Islet precursor cell (in vitro differentiated cells): ENCODE measurements at places on chromosomes 6 and 20.

- no peak for DNase-seq
Measured at GRCh38 chr6:17497535-17498095, 102.5 kb upstream of the FAM8A1 start.

GRCh38 chr6:55100686-55101085, 73.6 kb upstream of the HCRTR2 start:
- no peak for DNase-seq

DNA sequence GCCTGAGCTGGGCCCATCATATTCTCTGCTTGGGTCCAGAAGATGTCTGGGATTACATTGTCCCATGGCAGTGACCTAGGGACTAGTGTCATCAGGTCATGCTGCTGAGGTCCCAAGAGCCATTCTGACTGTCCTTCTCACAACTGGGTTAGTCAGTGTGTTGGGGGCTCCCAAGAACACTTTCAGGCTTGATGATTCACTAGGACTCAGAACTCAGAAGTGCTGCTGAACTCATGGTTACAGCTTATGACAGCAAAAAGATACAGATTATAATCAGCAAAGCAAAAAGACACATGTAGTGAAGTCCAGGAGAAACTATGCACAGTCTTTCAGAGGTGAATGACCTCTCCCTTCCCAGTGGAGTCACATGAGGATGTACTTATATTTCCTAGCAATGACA, 107.8 kb downstream of the SYNE1 start:
- no peak for DNase-seq

GRCh38 chr6:108875161-108875555, 26.9 kb downstream of the ARMC2 start:
- no peak for DNase-seq

DNA sequence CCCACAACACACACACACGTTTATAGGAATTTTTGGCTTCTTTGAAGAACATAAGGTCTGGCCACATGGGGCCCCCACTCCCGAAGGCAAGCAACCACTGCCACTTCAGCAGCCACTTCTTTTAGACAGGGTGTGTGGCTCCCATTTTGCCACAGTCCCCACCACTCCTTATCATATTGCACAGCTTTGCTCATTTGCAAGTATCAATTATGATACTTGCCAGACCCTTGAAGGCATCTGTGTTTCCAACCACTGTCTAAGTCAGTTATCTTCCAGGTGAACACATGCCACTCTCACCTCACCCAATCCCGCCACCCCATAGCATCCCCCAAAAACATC, 73.1 kb downstream of the NOL4L start:
- DNase-seq: no peak

- no peak for DNase-seq
Measured at GRCh38 chr6:136968837-136969236, 46.7 kb downstream of the SLC35D3 start.

DNA sequence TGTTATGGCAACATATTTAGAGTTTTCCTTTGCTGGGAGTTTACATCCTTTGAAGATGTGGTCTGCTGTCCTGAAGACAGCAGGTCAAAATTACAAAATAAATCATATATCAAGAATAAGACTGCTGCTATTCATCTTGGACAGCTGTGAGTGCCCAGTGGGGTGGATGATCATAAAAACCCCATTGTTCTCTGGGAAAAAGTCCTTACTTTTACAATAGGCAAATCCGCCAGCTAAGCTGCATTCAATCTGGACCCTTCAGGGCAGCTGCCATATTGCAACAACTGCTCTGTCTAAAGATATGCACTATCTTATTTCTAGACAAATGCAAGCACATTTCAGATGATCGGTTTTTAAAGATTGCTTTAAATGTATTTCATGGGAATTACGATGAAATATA, 19.4 kb downstream of the CASS4 start:
- DNase-seq: no peak

DNA sequence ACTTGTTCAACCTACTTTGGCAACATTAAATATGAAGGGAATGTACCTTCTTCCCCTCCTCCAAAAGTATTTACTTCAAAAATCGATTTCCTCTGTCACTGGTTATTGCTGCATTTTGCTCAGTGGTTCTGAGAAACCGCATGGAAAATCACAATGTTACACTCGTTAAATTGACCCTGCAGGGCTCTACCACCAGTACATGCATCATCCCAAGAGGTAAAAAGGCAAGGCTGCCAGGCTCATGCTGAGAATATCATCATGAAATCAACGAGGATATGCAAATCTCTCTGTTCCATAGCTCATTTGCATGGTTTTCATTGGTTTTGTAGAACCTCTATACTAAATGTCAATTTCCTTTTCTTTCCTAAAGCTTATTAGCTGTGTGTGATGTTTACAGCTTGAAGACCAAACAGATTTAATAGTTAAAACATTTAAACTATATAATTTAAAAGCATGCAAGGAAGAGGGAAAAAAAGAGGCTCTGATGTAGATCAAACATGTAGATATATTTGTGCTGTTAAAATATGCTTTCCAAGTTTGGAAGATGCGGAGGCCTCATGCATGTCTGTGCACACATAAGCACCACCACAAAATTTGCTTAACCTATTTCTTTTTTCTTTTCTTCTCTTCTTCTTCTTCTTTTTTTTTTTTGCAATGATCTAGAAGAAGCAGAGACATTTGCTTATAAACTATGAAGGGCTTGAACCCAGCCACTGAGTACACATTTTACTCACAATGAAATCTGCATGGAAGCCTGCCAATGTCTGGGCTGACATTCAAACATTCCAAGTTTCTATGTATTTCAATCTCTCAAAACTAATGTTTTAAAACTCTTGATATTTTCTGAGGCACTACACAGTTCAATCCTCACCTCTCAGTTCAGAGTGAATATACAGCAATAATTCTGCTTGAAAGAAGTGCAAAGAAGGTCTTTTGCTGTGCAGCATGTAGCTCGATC, 194.0 kb downstream of the GMPR start:
- DNase-seq: no peak

DNA sequence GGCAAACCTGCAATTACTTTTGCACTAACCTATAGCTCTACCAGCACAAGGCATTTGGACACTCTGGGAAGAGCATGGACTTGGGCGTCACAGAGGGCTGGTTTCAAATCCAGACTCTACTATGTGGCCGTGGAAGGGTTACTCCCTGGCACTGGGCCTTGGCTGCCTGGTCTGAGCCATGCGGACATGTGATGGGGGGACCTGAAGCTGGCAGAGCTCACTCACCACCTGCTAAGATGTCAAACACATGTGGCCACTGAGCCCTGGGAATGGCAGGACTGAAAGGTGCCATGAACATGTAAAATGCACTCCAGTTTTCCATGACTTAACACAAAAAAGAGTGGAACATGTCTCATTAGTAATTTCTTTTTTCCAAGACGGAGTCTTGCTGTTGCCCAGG, 23.7 kb downstream of the VSTM2L start:
- DNase-seq: no peak

DNA sequence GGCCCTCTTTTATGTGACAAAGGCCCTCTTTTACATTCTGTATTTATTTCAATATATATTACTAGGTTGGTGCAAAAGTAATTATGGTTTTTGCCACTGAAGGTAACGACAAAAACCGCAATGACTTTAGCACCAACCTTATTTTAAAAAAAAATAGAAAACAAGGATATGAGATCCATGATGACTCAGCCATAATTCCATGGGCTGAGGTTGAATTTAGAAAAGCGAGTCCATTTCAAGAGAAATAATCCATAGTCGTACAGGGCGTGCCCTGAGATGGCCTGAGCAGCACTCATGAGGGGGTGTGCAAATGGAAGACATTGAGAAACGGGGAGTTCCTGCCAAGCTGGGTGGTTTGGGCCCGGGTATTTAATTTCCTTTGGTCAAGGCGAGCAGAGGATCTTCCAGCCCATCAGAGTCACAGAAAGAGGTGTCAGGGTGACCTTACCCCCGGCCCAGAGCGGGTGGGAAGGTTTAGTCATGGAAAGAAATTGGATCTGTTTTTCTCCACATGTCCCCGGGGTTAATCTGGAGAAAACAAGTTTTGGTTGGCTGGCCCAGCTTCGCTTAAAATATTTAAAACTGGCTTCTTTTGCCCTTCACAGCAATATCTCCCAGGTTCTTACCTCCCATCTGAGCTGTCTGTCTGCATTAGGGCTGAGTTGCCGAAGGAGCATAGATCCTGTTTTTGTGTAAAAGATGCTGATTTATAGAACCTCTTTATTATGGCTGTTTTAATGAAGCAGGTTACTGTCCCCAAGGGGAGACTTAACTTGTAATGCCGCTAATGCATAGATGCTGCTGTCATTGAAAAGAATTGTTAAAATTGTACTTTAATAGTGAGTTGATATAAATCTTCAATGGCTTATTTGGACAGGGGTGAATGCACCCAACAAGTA, 255.6 kb downstream of the PREX1 start:
- DNase-seq: no peak

GRCh38 chr20:891058-891705, 25.0 kb downstream of the ANGPT4 start:
- no peak for DNase-seq

DNA sequence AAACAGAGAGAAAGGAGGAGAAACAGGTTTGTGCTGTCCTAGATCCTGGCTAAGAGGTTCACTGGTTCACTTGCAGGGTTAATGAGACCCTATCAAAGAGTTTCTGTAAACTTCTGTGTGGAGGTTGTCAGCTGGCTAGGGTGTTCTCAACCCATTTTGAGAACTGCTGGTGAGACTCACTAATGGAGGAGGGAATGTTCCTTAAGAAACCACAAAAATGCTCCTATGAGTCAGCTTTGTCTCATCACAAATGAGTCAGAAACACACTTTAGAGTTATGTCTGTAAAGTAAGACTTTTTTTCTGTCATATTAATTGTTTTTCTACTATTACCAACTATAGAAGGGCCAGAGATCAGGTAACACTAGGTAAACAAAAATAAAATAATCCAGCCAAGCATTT, 884.4 kb downstream of the PHF3 start:
- DNase-seq: peak; percentile 91

GRCh38 chr6:130524552-130524951, 158.7 kb downstream of the TMEM200A start:
- DNase-seq: no peak

GRCh38 chr6:35503534-35503933, 6.7 kb upstream of the TEAD3 start:
- DNase-seq: no peak

DNA sequence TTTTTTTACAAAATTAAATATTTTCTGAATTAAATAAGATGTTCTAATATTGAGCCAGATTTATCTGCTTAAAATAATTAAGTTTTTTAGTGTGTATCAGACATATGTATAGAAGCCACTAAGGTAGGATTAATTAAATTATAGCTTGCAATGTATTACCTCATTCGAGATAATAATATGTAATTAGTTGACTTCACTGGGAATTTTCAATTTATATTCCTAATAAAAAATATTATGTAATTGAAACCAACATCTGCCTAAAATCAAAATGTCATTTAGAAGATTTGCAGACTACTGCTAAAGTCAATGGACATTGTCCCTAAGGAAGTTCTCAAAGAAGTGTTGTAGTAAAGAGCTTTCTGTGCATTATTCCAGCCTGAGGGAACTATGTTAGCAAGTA, 254.7 kb downstream of the EYS start:
- DNase-seq: no peak

- no peak for DNase-seq
Measured at GRCh38 chr6:157128235-157128775, 195.0 kb downstream of the TMEM242 start.

DNA sequence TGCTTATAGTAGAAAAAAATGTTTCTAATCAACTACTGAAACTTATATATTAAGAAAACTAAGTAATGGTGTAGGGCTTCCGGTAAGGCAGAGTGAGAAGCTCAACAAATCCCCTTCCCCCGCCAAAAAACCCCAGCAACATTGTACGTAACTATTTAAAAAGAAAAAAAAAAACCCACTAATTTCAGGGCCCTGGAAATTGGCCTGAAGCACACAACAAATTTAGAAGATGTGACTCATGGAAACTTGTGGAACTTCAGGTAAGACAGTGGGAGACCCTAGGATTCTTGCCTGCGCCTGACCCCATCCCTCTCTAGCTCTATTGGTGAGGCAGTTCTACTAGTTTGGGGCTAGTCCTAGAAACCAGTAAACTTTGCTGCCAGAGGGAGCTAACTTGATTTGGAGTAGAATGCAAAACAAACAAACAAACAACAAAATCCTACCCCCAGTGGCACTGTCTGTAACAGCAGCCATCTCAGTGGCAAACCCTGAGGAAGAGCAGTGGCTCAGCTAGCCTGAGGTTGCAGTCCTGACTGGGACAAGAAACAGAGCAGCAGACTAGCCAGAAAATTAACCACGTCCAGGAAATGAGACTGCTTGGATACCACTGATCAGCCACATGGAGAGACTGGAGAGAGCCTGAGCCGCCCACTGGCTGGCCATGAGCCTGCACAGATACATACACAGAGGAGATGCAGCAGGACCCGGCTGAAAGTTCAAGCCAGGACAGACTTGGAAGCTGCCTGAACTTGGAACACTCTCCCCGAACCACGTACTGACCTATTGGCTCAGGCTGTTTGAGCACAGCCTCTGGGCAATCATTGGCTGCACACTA, 135.1 kb downstream of the TBXT start:
- peak; percentile 96 for DNase-seq

DNA sequence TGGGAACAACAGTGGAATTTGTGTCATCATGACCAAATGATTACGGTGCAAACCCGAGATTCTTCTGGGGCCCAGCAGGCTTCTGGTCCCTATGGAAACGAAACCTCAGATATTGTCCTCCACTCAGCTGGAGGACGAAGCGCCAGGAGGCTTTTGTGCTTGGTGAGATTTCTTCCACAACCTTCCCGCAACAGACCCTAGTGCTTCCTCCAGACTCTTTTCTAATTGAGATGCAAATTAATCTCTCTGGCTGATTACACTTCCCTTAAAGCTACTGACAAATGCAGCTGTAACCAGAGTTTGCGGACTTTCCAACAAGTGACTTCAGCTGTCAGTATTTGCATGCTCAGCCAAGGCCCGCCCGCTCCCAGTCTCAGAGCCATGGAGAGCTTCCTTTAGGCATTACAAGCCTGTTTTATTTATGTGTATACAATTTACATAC, 96.0 kb downstream of the INSM1 start:
- DNase-seq: no peak

DNA sequence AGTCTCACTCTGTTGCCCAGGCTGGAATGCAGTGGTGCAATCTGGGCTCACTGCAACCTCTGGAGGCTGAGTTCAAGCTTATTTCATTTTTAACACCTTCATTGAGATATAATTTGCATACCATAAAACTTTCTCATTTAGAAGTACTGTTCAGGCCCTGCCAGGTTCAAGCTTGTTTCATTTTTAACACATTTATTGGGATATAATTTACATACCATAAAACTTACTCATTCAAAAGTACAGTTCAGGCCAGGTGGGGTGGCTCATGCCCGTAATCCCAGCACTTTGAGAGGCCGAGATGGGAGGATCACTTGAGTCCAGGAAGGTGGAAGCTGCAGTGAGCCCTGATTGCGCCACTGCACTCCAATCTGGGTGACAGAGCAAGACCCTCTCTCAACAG, 5.5 kb downstream of the OR2B6 start:
- no peak for DNase-seq

GRCh38 chr20:53559816-53560215, 33.8 kb downstream of the ZNF217 start:
- no peak for DNase-seq

DNA sequence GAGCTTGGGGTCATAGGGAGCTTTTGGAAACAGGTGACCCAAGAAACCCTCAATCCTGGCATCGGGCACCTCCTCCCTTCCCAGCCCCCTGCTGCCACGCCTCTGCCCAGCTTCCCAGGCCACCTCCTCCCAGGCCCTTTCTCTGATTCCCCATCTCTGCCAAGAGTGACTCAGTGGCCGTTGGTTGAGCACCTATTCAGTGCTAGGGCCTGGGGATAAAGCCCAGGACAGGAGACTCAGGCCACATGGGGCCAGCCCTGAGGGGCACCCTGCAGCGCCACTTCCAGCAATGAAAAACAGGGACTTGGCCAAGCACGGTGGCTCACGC, 110.1 kb downstream of the ASXL1 start:
- no peak for DNase-seq

- no peak for DNase-seq
Measured at GRCh38 chr20:21136015-21136732, 10.3 kb downstream of the KIZ start.
